ENCODE measurements at places on chromosomes 6 and 20.

- DNase-seq: no peak
These were observed 614.0 kb downstream of the UTRN start for GRCh38 chr6:144899161-144899560.

GRCh38 chr20:20946122-20946759 lies 159.9 kb downstream of the LINC00237 start:
- no peak for DNase-seq

GRCh38 chr6:26556263-26557070 lies 18.3 kb downstream of the HMGN4 start:
- peak; percentile 65 for DNase-seq

GRCh38 chr6:108169464-108170331 lies 3.9 kb downstream of the NR2E1 start:
- no peak for DNase-seq

DNA sequence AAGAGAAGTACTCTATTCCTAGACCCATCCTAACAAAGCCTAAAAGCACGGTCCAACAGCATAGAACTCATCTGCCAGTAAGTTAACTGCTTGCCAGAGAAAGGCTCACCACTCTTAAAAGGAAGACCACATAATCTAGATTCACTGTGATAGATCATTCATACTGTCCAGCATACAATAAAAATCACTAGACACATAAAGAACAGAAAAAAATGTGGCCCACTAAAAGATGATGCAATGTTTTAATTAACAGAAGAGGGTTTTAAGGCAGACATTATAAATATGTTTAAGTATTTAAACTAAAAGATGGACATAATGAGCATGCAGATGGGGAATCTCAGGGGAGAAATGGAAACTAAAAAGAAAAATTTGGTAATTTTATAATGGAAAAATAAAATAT lies 157.5 kb upstream of the CDH4 start:
- DNase-seq: no peak

- no peak for DNase-seq
These were observed 28.2 kb downstream of the CGA start for GRCh38 chr6:87066449-87067333.

DNA sequence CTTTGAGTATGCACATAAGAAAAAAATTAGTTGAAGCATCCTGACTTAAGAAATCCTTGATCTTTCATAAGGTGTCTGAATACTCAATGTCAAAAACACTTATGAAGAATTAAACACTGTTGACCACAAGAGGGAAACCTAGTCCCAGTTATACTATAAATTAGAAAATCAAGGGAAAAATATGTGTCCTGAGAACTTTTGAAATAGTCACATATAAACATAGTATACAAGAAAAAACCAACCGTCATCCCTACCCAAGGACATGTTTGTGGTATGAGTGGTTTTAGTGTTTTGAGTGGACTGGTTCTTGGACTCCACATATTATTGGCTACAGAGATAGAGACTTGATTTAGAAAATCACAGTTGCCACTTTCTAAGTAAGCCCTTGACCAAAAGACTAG lies 7.6 kb upstream of the HLA-DRA start:
- no peak for DNase-seq

- DNase-seq: no peak
These were observed 118.5 kb upstream of the MMS22L start for GRCh38 chr6:97401533-97401932.

- DNase-seq: no peak
These were observed 48.8 kb downstream of the PRR18 start for GRCh38 chr6:166259296-166259977.

DNA sequence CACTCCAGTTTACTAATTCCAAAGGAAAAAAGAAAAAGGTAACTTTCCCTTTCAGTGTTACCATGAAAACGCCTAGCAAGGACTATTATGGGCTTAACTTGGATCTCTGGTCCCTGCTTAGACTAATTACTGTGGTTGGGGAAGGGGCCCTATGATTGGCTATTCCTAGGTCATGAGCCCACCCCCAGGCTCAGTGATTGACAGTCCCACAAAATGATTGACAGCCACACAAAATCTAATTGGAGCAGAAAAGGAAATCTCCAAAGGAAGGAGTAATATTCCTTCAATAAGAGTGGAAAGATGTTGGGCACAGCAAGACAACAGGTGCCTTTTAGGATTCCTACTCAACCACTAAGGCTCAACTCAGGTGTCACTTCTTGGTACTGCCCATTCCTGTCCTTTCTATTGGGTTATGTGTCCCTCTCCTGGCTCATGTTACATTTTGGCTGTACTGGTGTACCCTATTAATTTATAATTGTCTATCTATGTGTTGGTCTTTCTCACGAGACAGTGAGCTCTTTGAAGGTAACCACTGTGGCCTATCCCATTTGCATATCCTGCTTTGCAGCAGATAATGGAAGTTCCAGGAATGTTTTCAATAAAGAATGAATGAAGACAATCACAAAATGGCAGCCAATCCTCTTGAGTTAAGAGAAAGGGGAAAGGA lies 5.5 kb upstream of the UTRN start:
- no peak for DNase-seq

- no peak for DNase-seq
These were observed 214.8 kb upstream of the MOCS1 start for GRCh38 chr6:40148882-40149573.

GRCh38 chr6:107398001-107398400 lies 61.4 kb downstream of the PDSS2 start:
- DNase-seq: no peak

- DNase-seq: no peak
These were observed 23.1 kb upstream of the FBXO9 start for GRCh38 chr6:53042112-53042511.
